Retinal pigment epithelial cell (primary cell): ENCODE measurements at places on chromosomes 4 and X.

DNA sequence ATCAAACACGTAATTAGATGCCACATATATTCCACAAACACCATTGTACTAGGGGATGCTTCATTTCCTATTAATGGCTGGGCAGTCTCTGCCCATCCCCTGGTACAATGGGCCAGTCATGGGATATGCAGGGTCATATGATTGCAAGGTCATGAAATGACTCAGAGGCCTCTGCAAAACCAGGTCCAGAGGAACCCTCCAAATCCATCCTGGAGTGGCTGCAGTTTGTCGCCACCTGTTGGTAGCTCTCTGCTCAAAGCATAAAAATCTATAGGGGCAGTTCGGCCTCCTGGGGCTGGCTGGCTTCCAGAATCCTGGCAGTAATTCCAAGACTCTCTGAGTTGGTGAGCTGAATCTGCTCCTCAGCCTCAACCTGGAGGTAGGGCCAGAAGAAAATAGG is 22.9 kb upstream of the PUDP start:
- DNase-seq = no peak

DNA sequence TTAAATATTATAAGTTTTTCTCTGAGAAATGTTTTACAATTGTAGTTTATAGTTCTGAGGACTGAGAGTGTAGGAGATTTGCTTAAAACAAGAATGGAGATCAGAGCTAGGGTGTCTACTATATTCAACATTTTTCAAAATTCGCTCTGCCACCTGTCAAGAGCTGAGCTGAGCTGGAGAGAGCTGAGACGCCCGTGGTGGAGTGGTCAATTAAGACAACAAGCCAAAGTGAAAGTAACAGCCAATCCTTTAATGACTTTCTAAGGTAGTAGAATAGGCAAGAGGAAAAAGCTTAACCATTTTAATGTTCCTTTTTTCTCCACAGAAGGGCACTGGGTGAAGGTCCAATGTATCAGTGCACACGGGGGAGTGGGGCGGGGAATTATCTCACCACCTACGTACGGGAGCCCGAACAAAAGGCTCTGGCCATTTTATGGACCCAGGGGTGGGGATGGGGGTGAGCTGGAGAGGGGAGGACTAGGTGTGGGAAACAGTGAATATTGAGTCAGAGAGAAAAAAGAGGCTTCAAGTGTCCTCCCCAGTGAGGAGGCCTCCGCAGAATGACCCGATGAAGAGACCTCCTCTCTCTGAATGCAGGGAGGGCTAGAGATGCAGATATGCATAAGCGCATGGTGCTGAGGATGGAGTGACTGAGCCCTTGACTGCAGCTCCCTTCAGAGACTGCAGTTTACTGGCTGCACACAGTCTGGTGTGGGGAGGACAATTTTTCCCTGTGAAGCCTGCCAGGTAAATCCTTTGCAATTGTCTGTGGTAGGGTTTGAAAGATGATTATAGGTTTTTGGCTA is 60.8 kb downstream of the SPCS3 start:
- DNase-seq = no peak

GRCh38 chr4:100258675-100259074 is 68.4 kb upstream of the DDIT4L start:
- DNase-seq = no peak

DNA sequence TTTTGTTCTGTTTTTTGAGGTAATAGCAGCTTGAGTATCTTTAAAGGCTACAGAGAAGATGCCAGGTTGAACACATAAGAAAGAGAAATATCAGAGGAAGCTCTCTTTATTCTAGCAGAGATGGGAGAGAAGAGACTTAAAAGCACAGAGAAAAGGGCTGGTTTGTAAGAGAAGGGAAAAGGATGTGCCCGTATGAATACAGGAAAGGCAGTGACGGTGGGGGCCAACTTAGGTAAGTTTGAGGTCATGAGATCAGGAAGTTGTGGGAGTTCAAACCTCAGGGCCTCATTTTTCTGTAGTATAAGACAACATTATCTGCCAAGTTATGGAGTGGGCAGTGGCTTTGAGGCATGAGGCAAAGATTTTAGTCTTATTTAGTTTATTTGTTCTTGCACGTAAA is 121.3 kb upstream of the S100G start:
- no peak for DNase-seq

- DNase-seq = no peak
These were observed 515.1 kb upstream of the ZFP42 start for GRCh38 chr4:187480146-187481145.

DNA sequence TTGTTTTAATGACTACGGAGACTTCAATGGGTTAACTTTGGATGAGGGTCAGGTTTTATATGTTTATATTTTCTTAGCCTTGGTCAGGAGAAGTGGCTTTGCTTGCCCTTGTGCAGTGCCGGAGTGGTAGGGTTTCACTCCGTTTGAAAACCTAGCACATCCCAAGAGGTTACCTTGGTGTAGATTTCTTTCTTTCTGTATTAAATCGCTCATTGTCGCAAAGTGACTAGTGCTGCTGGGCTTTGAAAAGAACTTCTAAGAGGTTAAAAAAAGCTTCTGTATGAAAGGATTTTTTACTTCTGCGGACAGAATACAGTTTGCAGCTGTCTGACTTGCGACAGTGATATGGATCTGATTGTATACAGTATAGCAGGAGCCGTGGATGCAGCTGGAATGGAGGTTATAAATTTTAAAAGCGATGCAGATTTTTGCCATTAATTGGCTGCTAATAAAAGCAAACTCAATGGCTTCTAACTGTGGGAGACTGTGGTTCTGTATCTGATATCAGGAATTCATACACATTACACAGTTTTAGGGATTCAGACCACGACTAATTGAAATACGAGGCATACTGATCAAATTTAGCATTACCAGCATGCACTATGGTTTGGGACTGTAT is 340.9 kb upstream of the PITX2 start:
- no peak for DNase-seq

DNA sequence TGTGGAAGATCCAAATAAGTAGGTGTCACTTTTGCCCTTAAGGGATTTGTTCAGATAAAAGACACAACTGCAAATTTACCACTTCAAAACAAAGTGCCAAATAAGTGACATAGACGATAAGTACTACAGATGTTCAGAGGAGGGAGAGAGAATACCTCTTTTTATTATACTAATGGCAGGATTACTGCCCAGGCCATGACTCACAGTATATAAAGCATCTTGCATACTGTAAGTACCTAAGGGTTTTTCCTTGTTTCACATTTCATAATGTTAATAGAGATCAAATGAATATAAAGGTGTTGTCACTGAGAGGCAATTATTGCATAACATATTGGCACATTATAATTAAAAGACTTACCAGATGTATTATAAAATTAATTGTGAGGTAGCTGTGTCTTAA is 46.4 kb downstream of the PTPN13 start:
- no peak for DNase-seq

- DNase-seq = no peak
These were observed 7.4 kb downstream of the ADRA2C start for GRCh38 chr4:3773552-3774001.

DNA sequence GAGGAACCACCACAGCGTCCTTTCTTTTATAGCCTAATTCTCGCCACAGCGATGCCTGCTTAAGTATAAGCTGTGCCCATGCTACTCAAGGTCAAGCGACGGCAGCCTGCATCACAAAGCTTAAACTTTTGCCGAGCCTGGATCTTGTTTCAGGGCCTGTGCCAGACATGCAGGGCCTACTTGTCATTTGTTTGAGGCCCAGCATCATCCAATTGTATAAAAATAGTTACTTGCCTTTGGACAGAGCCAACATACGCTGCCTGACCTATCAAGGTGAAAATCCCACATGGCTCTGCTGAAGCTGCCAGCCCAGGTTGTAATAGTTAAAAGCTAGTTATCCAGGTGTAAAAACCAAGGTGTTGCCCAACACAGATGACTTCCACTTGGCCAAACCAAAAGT is 107.1 kb downstream of the TMEM131L start:
- DNase-seq = no peak

DNA sequence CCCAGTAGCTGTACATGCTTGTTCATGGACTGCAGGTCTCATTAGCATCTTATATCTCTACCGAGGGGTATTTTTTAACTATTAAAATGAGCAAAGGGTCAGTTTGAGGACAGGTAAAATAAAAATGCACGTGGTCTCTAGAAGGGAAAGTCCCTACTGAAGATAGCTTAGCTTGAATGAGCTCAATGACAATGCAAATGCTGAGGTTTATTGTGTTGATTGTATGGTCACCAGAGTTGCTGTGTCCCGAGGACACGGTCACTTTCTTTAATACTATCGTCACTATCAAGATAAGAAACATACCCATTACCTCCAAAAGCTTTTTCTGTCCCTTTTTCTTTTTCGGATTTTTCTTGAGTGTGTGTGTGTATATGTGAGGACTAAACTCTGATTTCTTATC is 250.5 kb upstream of the PRKX start:
- DNase-seq = no peak

- peak; percentile 74 for DNase-seq
These were observed 81.2 kb downstream of the ADAM29 start for GRCh38 chr4:174999407-174999806.

DNA sequence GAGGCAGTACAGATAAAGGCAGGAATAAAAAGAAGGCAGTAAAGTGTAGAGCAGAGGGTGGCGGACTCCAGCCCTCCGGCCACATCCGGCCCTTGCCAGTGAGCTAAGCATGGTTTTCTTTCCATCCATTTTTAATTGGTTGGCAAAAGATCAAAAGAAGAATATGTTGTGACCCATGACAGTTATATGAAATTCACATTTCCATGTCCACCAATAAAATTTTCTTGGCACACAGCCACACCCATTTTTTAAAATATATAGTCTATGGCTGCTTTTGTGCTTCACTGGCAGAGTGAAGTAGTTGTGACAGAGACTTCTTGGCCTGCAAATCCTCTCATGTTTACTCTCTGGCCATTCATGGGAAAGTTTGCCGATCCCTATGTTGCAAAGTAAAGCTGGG is 29.8 kb downstream of the SLC9A6 start:
- no peak for DNase-seq

- DNase-seq = no peak
These were observed 14.6 kb downstream of the CLCN3 start for GRCh38 chr4:169634975-169635374.

DNA sequence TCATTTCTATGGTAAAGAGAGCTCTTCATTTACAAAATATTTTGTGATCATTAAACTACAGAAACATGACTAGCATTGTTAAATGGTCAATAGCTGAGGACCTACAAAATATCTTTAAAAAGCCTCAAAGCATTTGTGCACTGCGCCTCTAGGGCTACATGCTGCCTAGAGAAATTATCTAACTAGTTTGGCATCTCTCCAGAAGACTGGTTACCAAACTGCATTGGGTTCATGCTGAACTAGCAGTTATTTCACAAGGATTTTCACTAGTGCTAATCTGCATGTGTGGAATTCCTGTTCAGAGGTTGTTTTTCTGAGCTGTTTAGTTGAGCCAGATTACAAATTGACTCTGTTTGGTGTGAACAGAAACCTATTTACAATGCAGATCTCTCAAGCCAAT is 58.5 kb upstream of the PITX2 start:
- DNase-seq = peak; percentile 75

DNA sequence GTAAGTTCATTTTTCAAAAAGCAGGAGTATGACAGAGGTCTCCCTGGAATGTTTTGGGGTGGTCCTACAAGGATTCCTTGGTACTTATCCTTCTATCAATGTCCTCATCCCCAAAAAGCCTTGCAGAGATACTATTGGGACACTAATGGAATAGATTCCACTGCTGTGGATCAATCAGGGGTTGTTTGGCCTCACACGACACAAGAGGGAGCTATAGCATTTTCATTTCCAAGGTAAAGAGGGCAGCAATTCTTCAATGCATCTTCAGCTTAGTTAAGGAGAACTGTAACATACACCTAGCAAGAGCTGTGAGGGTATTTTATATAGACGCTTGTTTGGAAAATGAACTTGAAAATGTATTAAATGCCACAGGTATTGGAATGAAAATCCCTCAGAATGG is 50.9 kb downstream of the USP26 start:
- DNase-seq = no peak

DNA sequence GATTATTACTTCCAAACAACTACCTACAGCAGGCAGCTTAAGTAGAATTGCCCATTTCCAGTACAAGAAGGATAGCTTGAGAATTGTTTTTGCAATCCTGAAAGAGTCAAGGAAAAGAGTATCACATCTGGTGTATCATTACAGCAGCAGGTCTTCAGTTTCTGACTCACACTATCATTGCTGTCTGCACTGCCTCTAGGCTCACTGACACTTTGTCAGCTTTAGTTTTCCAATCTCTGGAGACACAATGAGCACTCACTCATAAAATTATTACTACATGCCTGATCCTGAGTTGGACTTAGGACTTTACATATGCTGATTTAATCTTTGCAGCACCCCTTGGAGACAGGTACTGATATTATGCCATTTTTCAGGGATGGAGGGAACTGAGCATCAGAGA is 244.6 kb upstream of the BOD1L1 start:
- no peak for DNase-seq

DNA sequence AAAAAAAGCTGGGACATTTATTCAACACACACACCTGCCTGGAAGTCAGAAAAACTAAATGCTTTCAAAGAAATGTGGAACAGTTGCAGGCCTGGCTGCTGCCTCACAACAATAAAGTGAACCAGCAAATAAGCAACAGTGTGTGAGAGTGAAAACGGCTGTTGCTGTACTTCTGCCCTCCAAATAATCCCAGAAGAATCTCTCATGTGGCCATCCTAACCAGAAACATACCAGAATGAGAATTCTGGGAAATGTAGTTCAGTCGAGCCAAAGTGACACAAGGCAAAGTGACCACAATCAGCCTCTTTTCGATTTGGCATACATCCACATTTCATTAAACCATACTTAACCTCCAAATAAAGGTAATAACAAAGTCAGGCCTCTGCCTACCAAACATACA is 204.5 kb downstream of the SLC7A11 start:
- no peak for DNase-seq

GRCh38 chrX:115023811-115024210 is 6.4 kb upstream of the IL13RA2 start:
- DNase-seq = no peak

- no peak for DNase-seq
These were observed 66.5 kb downstream of the UCHL1 start for GRCh38 chr4:41323179-41323578.
